NAMALWA (cell line): ENCODE measurements at places on chromosomes 5 and 9.

- DNase-seq: no peak
These were observed 9.3 kb upstream of the TEX48 start for GRCh38 chr9:114691046-114691955.

DNA sequence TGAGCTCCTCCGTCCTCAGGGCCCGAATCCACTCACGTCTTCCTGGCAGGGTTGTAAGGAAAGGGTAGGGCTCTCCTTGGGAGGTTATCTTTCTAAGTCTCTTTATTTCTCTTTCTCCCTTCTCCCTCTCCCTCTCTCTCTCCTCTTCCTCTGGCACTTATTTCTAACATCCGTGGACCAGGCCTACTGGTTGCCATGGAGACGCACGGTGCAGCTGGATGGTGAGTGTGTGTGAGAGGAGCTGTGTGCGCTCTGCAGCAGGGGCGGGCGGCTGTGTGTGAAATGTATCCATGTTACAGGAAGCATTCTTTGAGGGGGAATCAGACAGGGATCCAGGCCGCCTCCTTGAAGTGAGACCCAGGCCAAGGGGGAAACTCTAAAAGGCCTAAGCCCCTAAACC, 32.2 kb downstream of the PCDH1 start:
- DNase-seq: peak; percentile 27

- DNase-seq: no peak
These were observed 17.3 kb downstream of the LNPEP start for GRCh38 chr5:96952974-96953730.

DNA sequence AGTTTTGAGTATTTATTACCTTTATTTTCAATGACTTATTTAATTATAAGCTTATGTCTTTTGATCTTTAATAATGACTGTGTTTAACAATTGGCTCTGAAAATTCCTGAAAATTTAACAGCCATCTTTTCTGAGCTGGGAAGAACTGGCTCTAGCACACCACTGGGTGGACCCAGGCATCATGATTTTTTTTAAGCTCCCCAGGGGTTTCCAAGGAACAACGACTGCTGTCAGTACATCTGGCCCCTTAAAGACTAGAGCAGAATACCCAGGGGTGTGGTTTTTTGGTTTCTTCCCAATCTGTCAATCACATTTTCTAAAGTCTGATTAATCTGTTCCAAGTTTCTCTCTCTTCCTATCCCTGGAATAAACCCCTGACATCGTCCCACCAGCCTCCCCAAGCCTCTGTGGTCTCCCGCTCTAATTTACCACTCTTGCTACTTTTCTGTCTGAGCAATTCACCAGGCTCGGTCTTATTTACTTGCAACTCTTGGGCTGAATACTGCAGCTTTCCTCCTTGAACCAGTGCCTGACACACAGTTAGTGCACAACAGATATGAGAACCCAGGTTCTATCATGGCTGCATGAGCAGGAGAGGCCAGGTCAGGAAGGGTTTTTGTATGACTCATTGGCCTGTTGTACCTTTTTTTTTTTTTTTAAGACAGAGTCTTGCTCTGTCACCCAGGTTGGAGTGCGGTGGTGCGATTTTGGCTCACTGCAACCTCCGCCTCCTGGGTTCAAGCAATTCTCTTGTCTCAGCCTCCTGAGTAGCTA, 321.9 kb downstream of the ZSWIM6 start:
- no peak for DNase-seq

GRCh38 chr9:89795538-89796195, 190.9 kb downstream of the GADD45G start:
- DNase-seq: no peak

DNA sequence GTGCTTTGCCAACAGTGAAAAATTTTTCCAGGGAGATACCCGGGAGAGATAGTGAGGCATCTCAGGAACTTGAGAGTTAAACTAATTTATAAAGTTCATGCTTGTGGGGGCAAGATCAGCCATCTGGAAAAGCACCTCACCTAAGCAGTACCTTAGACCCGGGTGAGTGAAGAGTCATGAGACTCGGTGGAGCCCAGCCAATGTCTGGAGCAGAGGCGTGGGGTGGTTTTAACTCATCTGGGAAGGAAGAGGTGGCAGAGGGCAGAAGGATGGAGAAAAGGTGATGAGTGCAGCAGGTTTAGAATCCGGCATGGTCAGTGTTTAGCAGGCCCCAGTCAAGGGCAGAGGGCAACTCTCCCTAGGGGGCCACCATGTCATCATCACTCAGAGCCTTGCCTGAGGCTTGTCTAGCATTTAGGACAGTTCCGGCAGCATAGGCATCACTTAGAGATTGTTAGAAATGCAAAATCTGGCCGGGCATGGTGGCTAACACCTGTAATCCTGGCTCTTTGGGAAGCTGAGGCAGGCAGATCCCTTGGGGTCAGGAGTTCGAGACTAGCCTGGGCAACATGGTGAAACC, 4.3 kb upstream of the RNF183 start:
- no peak for DNase-seq

DNA sequence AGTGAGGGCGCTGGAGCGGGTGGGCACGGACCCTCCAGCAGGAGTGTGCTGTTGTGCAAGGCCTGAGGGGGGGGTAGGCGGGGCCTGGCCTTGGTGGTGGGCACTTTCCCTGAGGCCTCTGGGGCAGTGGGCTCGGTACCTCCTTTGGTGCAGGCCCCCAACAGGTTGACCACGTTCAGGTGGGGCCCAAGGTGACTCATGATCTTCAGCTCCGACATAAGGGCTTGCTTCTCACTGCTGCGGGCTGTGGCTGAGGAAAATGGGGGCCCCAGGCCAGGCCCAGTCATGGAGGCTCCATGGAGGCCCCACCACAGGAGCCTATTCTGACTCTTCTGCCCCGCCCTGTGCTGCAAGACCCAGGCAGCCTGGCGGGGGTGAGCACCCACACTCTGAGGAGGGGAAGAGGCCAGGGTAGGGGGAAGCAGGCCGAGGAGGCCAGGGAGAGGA, 31.5 kb downstream of the PDGFRB start:
- no peak for DNase-seq

DNA sequence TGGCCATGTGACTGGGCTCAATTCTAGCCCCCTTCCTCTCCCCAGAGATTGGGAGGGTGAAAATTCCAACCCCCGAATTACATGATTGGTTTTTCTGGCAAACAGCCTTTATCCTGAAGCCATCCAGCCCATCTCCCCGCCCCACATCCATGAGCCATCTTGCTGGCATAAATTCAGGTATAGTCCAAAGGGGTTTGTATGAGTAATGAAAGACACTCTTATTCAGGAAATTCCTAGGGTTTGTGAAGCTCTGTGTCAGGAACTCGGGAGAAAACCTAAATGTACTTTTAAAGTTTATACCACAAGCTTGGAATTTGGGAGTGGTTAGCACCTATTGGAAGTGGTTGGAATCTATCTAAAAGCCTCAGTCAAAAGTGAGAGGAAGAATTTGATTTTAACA, 80.6 kb upstream of the SIMC1 start:
- no peak for DNase-seq

- DNase-seq: no peak
These were observed 42.4 kb downstream of the NTRK2 start for GRCh38 chr9:84711936-84712335.

DNA sequence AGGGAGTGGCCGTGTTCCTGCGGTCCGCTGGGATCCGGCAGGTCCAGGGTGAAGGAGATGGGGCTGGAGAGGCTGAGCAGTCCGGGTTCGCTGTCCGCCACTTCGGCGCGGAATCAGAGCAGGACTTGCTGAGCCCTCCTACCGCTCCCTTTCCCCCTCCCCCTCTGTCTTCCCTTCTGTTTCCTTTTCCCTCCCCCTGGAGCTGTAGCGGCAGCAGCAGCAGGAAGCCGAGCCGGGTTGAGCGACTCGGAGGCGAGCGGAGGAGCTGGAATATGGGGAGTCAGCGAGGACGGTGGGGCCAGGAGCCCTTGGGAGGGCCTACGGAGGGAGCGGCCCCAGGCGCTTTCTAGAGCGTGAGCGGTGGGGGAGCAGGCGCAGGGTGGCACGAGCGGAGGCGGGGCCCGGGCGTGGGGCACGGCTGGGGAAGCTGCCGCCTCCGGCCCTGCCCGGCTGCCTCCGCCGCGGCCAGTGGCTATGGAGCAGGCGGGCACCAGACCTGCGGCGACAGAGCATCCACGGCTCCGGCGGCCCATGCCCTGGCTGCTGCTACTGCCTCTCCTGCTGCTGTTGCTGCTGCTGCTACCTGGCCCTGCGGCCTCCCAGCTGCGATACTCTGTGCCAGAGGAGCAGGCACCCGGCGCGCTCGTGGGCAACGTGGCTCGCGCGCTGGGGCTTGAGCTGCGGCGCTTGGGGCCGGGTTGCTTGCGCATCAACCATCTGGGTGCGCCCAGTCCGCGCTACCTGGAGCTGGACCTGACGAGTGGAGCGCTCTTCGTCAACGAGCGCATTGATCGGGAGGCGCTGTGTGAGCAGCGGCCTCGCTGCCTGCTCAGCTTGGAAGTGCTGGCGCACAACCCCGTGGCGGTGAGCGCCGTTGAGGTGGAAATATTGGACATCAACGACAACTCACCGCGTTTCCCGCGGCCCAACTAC, at the start of gene PCDHAC2:
Gene PCDHAC2 (plus strand): TSS at position 184 of the 933 bp plus-strand sequence. CDS start 291 bp downstream, at position 475.
- DNase-seq: no peak

DNA sequence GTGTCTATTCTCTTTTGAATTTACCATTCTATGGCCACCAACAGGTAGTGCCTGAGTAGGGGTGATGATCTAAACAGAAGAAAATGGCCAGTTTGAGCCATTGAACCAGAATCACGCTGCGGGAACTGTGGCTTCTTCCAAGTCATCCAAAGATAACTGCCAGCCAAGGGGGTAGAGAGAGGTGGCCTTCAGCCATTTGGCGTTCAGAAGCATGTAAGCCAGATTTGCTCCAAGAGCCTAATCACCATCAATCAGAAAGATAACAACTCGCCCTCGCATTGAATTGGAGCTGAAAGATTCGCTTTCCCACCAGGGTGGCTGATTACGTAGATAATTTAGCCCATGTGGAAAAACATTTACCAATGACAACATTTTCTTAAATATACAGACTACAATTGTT, 1302.7 kb upstream of the DMAC1 start:
- no peak for DNase-seq

GRCh38 chr9:117411547-117411946, 3.3 kb downstream of the ASTN2 start:
- DNase-seq: peak; percentile 48

GRCh38 chr9:13186091-13186490, 93.4 kb downstream of the MPDZ start:
- DNase-seq: no peak

GRCh38 chr5:41809128-41809527, 61.1 kb downstream of the OXCT1 start:
- DNase-seq: no peak

DNA sequence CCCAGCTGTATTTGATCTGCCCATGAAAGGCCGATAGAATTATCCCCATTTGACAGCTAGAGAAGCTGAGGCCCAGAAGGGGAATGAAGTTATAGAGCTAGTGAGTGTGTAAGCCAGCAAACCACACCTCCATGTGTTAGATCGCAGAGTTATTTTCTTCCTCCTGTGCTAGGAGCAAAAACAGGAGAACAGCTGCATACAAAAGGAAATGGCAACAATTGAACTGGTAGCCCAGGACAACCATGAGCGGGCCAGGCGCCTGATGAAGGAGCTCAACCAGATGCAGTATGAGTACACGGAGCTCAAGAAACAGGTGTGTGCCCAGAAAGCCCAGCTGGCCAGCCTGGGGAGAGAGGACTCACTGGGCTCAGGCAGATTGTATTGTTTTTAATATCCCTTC, 30.4 kb downstream of the RAB14 start:
- DNase-seq: no peak

DNA sequence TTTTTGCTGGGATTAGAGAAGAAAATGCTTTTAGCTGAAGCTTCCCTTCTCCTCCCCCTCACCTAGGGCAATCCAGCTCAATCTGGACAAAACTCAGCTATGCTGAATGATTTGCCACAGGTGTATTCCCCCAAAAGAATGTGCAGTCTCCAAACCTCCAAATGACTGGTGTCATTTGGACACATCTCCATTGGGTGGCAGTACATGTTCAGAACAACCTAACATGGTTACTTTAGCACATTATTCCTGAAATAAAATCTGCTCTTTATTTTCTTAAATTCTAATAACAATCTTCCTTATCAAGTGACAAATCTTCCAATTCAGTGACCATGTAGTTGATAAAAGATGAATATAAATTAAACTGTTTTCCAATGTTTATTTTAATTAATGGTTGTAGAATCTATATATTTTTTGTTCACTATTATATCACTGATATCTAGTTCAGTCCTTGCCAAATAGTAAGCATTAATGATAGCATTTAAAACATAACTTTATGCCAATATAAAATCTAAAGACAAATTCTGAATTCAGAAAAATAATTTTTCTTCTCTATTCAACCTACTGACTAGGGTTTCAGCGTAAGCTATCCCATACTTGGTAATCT, 61.3 kb upstream of the MOCS2 start:
- DNase-seq: peak; percentile 63

GRCh38 chr9:18071651-18072060, 402.3 kb upstream of the ADAMTSL1 start:
- DNase-seq: no peak

DNA sequence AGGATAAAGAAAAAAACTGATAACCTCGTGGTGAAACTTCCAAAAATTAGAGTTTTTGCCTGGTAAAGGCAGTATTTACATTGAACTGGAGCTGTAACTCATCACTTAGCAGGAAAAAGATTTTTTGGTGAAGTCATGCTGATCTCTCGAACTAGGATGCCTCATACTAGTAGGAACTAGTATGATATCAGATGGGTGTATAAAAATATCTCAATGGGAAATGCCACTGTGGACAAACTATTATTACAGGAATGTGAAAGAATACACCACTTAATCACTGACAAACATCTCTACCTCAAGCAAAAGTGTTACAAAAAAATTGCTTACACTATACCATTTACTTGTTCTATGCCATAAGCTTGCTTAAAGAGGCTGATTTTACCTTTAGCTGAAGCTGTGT, 28.4 kb downstream of the RFX3 start:
- no peak for DNase-seq

- DNase-seq: no peak
These were observed 20.9 kb downstream of the NCS1 start for GRCh38 chr9:130193103-130193502.

GRCh38 chr5:53023969-53024368, 34.8 kb downstream of the ITGA2 start:
- no peak for DNase-seq
